ENCODE measurements at places on chromosomes 5 and 9.
A peak's percentile ranks its signal among the peaks of the same experiment; 100 is the strongest.

DNA sequence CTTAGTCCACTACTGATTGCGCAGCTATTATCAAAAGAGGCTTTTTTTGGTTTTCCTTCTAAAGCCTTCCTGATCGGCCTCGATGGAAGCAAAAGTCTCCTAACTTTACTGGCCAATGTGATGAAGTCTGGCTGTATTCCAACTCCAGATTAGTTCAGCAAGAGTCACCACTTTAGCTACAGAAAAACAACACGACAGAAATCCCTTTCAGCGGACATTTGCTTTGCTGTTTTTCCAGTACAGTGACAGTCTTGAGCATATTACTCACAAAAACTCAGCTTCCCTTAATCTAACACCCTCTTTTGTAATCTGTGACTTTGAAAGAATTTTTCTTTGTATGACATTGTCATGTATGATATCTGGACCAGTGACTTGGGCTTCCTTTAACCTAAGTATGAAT, 95.7 kb downstream of the HOMER1 start:
- no peak for DNase-seq

DNA sequence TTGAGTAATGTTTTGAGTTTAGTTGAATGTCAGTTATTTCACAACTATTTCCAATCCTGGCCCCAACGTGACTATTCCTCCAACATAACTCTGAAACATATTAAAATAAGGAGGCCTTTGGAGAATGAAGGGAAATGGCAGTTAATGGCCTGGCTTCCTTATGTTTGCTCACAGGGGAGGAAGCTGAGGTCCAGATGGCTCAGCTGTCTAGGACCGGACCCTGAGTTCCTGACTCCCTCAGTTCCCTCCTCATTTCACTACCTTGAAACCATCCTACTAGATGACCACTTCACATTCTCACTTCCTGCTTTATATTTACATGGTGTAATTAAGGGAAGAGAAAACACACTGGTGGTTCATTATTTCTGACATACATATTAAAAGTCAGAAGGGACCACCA, 6.6 kb downstream of the OTULINL start:
- no peak for DNase-seq

GRCh38 chr5:3230254-3230653, 365.4 kb upstream of the IRX1 start:
- no peak for DNase-seq

DNA sequence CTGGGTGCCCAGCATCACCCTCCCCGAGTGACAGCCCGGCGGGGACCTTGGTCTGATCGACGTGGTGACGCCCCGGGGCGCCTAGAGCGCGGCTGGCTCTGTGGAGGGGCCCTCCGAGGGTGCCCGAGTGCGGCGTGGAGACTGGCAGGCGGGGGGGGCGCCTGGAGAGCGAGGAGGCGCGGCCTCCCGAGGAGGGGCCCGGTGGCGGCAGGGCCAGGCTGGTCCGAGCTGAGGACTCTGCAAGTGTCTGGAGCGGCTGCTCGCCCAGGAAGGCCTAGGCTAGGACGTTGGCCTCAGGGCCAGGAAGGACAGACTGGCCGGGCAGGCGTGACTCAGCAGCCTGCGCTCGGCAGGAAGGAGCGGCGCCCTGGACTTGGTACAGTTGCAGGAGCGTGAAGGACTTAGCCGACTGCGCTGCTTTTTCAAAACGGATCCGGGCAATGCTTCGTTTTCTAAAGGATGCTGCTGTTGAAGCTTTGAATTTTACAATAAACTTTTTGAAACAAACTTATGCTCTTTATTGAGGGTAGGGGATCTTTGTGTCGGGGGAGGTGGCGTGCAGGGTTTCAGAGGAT, 1.3 kb downstream of the GADD45G start:
- DNase-seq: peak; percentile 14

- DNase-seq: no peak
These were observed 8.3 kb downstream of the KIF12 start for GRCh38 chr9:114090798-114091197.

GRCh38 chr5:27532305-27532704, 493.9 kb upstream of the CDH9 start:
- DNase-seq: no peak

- DNase-seq: no peak
These were observed 54.7 kb downstream of the ERAP1 start for GRCh38 chr5:96753017-96753397.

DNA sequence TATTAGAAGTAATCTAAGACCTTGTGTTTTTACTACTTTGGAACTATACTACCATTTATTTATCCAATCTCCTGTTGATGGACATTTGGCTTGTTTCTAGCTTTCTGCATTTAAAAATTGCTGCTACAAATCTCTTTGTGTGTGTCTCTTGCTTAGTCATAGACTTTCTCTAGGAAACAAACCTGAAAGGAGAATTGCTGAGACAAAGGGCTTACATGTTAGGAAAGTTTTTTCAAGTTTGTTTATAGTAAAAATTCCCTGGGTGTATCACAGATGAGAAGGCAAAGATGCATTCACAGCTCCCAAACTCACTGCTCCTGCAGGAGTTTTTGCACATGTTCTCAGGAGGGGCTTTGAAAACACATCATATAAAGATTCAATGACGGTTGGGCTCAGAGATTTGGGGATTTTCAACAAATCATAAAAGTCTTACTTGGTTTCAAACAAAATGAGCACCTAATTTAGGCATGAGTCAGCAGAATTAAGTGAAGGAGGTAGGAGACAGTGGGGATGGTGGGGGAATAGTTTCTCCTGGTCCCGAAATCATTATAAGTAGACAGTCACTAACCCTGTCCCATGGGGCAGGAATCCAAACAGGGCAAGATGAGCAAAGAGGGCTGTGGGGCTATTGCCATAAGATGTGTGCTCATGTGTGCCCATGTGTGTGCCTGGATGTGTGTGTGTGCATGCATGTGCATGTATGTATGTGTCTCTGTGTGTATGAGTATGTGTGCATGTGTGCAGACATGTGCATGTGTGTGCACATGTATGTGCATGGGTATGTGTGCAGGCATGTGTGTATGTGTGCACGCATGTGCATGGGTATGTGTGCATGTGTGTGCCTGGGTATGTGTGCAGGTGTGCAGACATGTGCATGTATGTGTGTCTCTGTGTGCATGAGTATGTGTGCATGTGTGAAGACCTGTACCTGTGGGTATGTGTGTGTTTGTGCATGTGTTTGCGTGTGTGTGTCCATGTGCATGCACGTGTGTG, 43.4 kb upstream of the S1PR3 start:
- DNase-seq: no peak

DNA sequence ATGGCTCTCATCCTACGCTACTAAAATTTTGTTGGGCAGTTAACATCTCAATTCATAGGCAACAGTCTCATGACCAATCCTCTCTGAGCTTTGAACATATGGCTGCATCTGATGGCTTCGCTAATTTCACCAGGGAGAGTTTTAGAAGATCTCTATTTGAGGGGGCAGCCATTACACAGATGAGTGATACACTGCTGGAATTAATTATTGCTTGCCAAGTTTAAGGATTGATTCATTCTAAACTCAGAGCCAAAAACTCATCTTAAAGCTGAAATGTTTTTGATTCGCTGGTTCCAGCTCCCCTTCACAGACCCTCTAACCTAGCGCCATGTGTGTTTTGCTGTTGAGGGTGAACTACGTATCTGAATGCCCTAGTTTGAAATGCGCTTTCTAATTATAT, 519.9 kb upstream of the WWC1 start:
- DNase-seq: no peak

DNA sequence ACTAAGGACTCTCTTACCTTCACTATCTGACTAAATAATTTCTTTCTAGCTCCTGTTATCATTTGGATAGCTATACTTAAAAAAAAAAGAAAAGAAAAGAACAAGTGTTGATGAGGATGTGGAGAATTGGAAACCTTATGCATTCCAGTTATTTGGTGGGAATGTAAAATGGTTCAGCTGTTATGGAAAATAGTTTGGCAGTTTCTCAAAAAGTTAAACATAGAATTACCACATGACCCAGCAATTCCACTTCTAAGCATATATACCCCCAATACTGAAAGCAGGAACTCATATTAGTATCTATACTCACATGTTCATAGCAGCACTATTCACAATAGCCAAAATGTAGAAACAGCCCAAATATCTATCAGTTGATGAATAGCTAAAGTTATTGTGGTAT, 61.1 kb downstream of the GNA14 start:
- no peak for DNase-seq

- no peak for DNase-seq
These were observed 161.1 kb downstream of the COL23A1 start for GRCh38 chr5:178429156-178429468.

DNA sequence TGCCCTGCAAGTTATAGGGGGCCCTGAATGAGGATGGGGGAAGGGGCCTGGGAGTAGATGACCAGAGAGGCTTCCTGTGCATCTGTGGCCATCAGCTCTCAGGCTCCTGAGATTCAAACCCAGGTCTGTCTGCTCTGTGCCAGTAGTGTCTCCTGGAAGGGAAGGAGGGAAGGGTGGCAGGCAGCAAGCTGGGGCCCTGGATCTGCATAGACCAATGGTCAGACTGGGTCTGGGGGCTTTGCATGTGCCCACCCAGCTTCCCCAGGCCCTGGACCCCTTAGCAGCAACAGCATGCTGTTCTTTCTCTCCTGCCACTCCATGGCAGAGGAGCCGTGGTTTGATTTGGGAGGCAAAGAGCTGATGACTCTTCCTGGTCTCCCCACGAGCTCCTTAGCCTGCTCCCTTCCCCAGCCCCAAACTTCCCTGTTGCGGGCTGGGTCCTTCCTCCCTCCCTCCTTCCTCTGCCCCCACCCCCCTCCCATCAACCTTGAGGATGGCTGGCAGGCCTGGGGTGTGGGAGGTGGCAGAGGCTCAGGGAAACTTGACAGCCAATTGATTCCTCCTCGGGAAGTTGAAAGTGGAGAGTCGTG, 31.6 kb downstream of the DAB2IP start:
- DNase-seq: no peak

DNA sequence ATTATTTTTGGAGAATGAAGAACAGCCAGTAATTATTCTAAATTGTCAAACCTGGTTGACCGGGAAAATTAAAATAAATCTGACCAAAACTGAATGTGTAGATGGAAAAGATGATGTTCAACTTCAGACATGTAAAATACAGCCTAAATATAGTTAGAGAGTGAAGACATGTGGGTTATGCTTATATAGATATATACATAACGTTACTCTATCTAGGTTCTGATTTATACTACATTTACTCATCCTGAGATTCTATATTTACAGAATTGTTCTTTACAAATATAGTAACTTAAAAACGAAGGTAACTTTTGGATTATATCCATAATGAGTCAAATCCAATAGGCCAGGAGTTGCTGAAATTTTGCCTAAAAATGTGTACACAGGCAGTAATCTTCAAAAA, 20.8 kb upstream of the THG1L start:
- DNase-seq: no peak

DNA sequence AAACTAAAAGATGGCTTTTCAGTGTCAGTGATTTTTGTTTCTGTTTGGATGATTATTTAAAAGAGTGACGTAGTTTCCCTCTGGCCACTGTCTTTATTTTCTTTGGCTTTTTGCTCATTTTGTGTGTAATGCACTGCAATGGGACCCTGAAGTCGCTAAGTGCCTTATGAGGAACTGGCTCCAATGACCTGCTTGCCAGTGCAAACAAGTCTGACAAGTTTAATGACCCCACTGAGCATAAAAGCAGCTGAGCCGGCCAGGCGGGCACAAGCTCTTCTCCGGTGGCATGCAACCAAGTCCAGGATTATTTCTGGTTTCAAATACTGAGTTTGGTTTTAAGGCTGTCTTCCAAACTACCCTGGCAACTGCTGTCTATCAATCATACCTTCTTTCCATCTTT, 15.6 kb upstream of the GNA14 start:
- no peak for DNase-seq

- no peak for DNase-seq
These were observed 24.8 kb downstream of the RANBP3L start for GRCh38 chr5:36276864-36277263.

Measured in stimulated activated CD8-positive, alpha-beta memory T cell treated with anti-CD3 and anti-CD28 coated beads, Interleukin-4, amount 100 ng/mL, for 24 hours (primary cell).